NCI-H524 (cell line): ENCODE measurements at places on chromosomes 12 and 14.

GRCh38 chr12:96886998-96887677, 19.9 kb upstream of the NEDD1 start:
- no peak for DNase-seq

DNA sequence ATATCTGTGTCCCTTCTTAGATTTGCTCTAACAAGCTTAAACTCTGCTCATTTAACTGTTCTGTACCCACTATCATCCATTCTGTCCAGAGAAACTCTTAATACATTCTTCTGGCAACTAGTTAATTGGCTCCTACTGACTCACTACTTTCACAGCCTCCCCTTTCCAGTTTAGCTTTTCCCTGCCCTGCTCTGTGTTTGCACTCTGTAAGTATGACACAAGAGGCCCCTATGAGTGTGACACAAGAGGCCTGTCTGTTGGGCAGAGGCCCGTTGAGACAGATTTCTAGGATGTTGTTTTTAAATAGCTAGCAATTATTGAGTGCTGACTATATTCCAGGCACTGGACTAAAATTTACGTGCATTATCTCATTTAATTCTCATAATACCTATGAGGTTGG, 246.0 kb upstream of the DAAM1 start:
- no peak for DNase-seq

GRCh38 chr12:25332143-25332542, 81.4 kb upstream of the KRAS start:
- no peak for DNase-seq

DNA sequence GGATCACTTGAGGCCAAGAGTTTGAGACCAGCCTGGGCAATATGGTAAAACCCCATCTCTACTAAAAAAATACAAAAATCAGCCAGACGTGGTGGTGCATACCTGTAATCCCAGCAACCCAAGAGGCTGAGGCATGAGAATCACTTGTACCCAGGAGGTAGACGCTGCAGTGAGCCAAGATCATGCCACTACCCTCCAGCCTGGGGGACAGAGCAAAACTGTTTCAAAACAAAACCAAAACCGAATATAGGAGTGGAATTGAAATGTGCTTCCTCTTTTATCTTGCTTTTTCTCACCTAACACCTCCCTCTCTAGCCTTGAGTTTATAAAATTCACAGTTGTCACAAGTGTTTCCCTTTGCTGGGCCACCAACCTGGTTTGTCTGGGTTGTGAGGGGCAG, 181.9 kb downstream of the PAH start:
- DNase-seq, result no peak

GRCh38 chr12:4817880-4818279, 91.8 kb upstream of the KCNA1 start:
- no peak for DNase-seq

DNA sequence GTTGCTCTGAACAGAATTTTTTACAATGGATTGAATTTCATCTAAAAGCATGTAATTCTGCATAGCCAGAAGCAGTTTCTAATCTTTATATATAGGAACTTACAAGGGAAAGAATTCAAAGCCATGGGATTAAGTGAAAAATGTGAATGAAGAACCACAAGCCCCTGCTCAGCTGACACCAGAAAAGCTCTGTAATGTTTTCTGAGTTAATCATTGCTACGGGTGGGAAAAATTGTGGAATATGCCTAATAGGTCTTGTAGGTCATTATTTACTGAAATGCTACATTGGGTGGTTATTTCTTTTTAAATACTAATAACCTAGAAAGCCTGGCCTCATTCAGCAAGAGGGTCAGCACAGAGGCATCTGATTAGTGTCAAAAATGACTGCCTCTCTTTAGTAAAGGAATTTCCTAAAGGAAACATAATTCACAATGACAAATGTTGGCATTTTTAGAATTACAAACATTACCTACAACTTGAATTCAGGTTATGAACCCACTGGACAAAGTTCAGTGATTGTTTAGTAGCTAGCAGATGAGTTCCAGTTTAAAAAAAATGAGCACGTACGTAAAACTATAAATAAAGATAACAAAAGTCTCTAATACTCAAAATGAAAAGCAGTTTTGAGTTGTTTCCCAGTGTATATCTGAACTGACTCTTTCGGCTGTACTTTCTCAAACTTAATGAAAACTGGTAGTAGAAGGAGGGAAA, 75.3 kb downstream of the BMP4 start:
- no peak for DNase-seq
